ENCODE measurements at places on chromosomes 5 and 9. TPM values are rescaled to one million over a fixed set of nuclear protein-coding genes. Genes with fewer than 3 reads are reported as not detected.

Gene NXNL2
- 0.85 TPM for total RNA-seq

Gene AQP3
- 15.2 TPM for total RNA-seq

Gene WNT8A
- not detected for total RNA-seq

Gene ARL14EPL
- total RNA-seq, result 0.19 TPM

Gene STING1
- total RNA-seq, result 1.4 TPM

Gene SGCD
- 4.1 TPM for total RNA-seq

Gene C9
- total RNA-seq, result not detected

Gene RLN2
- total RNA-seq, result 0.52 TPM

Gene PCAT7
- 0.46 TPM for total RNA-seq

Gene KIF12
- 2.1 TPM for total RNA-seq

Gene IL13
- not detected for total RNA-seq

Gene SPATA31C1
- not detected for total RNA-seq

Gene BTNL9
- 1.2 TPM for total RNA-seq

Gene DDX4
- total RNA-seq, result not detected

Data from A549 treated with Mapracorat at 1 μM for 4 hours (cell line).